ENCODE measurements at places on chromosomes 1 and 21.

DNA sequence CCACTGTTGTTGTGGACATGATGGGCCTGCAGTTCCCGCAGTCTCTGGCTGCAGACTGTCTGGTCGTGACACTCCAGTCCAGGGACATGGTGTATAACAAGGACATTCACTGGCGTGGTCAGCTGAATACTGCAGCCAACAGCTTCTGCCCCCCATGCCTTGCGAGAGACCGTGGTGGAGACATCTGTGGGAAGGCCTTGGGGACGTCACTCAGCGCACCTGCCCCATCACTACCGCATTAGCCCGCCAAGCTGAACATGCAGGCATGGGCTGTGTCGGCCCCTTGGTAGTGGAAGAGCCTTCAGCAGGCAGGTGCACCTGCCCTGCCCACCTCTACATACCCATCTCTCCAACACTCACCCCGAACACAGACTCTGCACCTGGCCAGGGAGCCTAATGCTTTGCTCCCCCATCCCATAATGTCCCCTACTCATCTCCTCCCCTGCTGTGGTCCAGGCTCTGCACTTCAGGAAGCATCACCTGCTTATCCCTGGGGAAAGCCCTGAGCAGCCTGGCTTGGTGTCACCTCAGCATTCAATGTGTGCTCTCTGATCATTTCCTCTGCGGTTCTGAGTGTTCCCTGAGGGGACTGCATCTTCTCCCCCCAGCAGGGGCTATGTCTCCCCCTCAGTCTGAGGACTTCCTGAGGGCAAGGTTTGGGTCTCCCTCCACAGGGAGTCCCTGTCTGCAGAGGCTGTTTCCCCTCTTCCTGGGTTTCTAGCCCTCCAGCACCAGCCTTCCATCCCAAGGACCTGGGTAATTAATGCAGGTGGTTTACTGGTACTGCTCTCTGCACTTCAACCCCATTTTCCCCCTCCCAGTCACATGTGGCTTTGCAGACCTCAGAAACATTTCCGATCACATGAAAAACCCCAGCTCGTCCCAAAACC is 3.2 kb downstream of the PGLYRP4 start:
- DNase-seq, result peak; percentile 51

DNA sequence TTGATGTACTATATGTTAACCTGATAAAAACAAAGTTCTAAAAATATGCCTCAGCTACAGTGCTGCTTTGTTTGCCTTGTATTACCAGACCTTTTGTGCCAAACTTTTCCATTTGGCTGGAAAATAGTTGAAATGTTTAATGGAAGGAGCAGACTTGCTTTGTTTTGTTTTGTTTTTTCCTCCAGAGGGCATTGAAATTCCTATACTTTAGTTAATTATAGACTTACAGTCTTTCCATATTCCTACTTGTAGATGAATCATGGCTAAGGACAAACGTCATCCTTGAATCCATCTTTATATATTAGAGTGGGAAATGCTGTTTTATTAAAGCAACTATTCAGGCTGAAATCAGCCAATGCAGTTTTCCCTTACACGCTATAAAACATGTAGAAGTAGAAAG is 6.7 kb downstream of the CAP1 start:
- DNase-seq, result no peak

GRCh38 chr1:200670242-200671118 is 773 bp upstream of the DDX59 start:
- DNase-seq, result no peak

DNA sequence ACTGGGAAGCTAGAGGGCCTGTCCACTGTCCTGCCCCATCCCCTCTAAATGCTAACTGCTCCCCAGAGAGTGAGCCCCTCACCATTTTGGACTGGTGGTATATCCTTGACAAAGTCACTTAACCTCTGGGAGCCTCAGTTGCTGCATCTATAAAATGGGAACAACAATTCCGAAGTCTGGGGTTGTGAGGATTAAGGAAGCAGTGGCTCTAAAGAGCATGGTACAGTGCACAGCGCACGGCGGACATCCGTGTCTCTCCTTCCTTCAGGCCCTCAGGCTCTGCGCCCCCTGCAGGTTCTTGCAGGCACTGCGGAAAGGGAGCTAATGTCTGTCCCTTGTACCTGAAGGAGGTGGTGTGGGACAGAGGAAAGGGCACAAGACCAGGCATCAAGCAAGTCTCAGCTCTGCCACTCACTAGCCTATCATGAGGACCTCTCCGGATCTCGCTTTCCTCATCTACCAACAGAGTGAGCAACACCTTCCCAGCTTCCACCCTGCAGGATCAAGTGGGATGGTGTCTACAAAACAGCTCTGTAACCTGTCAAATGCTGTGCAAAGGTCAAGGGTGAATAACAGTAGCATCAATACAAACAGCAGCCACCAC is 20.1 kb downstream of the ECE1 start:
- no peak for DNase-seq

- no peak for DNase-seq
Measured at GRCh38 chr1:67564193-67564592, 120.8 kb upstream of the GADD45A start.

DNA sequence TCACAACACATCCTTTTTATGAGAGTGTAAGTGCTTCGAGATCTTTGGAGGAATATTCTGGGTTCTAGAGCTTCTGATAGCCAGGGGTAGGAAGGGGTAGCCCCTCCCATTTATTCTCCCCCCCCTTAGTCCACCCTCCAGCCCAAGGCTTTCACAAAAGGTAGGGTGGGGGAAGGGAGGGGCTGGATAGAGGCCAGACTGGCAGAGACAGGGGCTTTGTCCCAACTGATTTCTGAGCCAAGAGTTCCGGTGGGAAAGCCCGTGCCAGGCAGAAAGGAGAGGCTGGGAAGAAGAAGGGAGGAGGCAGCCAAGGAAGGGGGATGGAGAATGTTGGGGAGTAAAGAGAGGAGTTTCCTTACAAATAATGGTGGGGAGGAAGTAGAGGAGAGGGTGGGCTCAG is 3.1 kb downstream of the BCAN start:
- no peak for DNase-seq

GRCh38 chr21:45150638-45151131 is 76.3 kb downstream of the ADARB1 start:
- no peak for DNase-seq

DNA sequence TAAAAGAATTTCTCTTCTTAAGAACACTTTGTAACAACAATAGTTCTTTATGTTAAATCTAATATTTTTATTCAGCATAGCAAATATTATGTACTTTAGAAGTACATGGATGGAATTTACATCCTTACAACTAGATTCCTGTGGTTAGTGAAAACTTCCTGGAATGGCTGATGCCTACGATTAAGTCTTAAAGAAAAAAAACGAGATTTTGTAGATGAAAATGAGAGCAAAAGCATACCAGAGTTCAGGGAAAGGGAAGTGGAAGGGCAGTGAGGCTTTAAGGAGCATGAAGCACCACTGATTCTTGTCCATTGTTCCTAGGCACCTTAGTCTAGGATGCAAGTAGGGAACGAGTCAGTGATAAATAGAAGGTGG is 26.7 kb downstream of the CFH start:
- no peak for DNase-seq

- no peak for DNase-seq
Measured at GRCh38 chr1:185207980-185208602, 51.1 kb downstream of the SWT1 start.

DNA sequence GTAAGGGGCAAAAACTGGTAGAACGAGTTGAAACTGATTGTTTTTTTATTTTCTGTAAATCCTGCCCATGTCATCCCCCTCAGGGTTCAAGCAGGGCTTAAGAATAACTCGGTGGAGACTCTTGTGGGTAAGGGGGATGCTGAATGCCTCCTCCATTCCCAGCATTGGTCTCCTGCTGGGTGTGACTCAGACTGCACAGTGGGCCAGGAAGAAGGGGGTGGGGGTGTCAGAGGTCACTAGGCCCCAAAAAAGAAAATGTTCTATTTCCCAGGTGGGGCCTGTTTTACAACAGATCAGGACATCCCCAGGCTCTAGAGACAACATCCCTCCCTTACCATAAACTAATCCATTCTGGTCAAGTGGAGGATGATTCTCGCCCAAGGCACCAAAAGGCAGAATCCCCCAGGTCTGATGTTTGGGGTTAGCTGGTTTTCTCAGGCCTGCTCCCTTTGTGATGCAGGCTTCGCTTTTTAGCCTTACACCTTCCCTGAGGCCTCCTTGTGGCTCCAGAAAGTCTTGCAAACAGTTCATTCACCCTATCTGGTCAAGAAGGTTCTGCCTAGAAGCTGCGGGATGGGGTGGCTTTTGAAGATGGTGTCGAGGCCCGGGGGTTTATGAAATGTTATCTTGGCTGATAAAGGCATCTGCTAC is 10.7 kb upstream of the GRHL3 start:
- no peak for DNase-seq

GRCh38 chr1:31152181-31152795 is 86.8 kb upstream of the PUM1 start:
- DNase-seq, result no peak

- DNase-seq, result no peak
Measured at GRCh38 chr1:192512426-192513162, 63.0 kb upstream of the RGS1 start.

DNA sequence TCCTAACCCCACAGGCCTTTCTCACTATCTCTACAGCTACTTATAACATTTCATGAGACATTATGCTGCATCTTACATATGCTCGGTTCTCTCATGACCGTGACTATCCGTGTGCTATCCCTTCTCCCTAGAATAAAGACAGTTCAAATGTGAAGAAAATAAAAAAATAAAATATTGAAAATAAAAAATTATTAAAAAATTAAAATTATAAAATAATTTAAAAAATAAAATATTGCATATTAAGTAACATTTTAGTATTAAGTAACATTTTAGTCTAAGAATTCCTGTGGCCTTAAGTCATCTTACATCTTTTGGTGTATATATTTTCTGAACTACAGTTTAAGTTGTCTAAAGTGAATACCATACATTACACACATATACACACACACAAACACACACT is 415.5 kb downstream of the DPYD start:
- DNase-seq, result no peak

DNA sequence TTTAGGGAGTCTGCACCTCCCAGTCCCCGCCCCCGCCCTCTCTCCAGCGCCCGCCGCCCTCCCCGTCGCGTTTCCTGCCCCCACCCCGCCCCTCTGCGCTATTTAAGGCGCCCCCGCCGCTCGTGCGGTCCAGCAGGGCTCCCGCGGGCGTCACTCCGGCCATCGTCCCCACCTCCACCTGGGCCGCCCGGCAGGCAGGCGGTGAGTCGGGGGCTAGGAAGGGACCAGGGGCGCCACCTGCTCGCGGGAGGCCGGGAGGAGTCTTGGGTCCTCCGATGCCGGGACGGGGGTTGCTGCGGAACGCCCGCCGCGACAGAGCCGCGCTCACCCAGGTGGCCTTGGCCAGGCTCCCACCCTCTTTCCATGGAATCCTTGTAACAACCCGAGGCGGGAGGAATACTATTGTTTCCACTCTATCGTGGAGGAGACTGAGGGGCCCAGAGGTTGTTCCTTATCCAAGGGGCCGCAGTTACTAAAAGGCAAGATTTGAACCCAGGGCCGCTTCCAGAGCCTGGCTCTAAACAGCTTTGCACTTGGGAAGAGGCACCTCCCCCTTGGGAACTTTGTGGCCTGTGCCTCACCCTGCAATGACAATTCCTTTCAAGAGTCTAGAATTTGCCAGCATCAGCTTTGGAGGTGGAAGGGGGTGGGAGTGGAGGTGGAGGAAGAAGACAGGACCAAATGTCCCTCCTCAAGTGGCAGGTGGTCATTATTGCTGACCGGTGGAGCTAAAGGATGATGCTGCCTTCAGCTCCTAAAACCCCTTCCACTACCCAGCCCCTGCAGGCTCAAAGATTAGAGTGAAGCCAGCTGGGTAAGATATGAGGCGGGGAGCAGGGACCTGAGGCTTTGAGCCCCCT is at the start of gene GJA4:
Gene GJA4 (plus strand): TSS at position 132 of the 860 bp plus-strand sequence. CDS start 1,215 bp downstream, outside the sequence.
- DNase-seq, result peak; percentile 68

DNA sequence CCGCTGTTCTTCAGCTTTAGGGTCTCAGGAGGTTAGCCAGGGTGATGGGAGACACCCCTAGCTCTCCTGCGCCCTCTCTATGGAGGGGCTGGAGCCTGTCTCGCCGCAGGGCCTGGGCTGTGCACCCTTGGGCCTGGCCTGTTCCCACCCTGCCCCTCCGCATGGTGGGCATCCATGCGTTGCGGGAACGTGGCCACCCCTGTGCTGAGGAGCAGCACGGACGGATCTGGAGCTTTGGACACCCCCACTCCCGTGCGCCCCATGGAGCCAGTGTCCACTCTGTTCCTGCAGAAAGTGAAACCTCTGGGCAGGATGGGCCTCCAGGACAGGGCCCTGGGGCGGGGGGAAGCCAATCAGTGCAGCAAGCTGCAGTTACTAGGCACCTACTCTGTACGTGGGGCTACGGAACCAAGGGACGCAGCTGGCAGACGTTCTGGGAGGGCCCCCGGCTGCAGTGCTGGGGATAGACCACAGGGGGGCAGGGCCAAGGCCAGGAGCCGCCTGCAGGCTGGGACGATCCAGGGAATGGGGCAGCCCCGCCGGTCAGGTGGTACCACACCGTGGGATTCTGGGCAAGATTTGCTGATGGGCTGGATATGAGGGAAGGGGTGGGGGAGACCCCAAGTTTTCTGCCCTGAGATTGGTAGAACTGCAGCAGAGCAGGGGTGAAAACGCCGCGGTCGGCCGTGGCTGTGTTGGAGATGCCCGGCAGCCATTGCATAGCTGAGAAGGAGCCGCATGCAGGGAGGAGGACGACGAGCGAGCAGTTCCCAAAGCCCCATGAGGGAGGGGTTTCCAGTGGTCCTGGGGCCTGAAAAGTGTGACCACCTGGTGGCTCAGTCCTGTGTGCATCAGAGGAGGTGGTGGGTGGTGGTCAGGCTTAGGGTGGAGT is 43.3 kb downstream of the TP73 start:
- no peak for DNase-seq

DNA sequence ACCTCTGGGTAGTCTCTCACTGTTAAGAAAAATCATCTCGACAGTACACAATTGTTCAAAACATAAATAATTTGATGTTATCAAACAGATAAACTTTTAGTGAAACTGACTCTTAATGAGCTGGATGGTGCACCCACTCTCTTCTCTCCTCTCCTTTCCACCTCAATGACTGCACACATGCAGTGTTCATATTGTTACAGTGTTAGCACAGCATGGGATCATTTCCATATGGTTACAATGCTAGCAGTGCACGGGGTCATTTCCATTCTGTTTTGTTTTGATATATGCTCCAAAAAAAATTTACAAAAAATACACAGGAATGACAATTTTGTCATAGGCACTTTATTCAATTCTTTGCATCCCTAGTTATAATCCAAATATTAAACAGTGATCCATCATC is 26.4 kb upstream of the RNF187 start:
- no peak for DNase-seq

Data from type B pancreatic cell (in vitro differentiated cells).